Epithelial cell of proximal tubule (primary cell): ENCODE measurements at places on chromosomes 13 and 19. TPM values are rescaled to one million over a fixed set of nuclear protein-coding genes. Genes with fewer than 3 reads are reported as not detected.
A peak's percentile ranks its signal among the peaks of the same experiment; 100 is the strongest.

- DNase-seq, result peak; percentile 43
These were observed 324.6 kb downstream of the KLF12 start for GRCh38 chr13:73809561-73809960.

DNA sequence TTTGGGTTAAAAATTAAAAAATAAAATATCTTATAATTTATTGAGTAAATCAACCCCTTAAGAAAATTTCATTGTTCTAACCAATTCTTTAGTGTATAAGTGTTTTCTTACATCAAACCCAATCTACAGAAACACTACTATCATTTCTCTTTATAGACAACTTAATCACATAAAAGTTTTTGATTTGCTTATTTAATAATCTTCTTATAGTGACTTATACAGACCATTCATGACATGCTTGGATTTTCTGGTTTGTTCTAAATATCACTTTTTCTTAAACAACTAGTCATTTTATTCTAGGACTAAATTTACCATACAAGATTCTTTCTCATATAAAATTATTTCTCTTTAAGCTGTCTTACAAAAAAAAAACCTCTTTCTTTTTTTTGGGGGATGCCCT lies 27.3 kb upstream of the ZSCAN5A start:
- DNase-seq, result no peak

DNA sequence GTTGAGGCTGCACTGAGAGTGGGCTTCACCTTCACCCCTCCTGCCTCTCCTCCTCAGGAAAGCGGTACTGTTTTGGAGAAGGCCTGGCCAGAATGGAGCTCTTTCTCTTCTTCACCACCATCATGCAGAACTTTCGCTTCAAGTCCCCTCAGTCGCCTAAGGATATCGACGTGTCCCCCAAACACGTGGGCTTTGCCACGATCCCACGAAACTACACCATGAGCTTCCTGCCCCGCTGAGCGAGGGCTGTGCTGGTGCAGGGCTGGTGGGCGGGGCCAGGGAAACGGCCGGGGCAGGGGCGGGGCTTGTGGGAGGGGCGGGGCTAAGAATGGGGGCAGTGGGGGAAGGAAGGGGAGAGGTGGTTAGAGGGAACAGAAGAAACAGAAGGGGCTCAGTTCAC lies 7.5 kb downstream of the CYP2A13 start:
- DNase-seq, result no peak

DNA sequence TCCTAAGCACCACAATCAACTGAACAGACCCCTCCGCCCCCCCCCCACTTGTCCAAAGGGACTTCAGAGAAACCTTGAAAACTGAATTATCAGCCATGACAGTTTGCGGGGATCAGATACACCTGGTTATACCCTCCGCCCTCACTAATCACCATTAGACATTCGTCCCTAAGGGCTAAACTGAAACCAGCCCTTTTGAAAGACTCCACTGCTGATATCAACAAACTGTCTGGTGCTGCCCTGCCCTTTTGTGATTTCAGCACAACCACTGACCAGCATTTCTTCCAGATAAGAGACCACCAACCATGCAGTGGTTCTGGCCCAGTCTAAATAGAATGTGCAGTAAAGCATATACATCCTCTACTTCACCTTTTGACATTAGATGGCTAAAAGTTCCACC lies 1422.9 kb downstream of the EFNB2 start:
- DNase-seq, result no peak

DNA sequence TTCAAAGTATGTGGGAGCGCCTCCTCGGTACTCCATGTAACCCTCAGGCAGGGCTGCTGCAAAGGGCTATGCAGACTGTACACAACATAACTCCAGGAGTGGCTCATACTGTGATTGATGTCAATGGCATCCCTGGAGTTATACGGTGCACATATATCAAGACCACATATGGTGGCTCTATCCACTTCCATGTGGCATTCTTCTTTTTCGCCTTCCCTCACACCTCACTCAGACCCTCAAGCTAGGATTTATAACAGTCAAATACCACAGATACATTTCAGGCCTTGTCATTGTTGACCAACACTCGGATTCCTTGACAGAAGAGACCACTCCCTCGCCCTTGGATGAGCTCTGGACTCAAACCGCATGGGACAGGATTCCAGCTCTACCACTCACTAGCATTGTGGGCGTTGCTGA lies 11.3 kb upstream of the UBL3 start:
- DNase-seq, result no peak

- no peak for DNase-seq
These were observed 20.5 kb downstream of the HAUS8 start for GRCh38 chr19:17054746-17055145.

DNA sequence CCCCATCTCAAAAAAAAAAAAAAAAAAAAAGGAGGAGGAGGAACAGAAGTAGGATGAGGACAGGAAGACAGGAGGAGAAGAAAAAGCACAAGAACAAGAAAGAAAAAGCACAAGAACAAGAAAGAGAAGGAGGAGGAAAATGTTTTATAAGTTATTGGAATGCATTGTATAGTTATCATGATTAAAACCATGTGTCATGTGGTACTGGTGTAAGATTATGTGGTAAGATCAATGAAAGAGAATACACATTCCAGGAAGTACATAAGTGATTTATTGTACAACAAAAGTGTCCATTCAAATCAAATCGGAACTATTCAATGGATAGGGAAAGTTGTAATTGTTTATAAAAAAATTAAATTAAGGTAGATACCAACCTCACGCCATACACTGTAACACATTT lies 167.7 kb downstream of the MZT1 start:
- DNase-seq, result no peak

DNA sequence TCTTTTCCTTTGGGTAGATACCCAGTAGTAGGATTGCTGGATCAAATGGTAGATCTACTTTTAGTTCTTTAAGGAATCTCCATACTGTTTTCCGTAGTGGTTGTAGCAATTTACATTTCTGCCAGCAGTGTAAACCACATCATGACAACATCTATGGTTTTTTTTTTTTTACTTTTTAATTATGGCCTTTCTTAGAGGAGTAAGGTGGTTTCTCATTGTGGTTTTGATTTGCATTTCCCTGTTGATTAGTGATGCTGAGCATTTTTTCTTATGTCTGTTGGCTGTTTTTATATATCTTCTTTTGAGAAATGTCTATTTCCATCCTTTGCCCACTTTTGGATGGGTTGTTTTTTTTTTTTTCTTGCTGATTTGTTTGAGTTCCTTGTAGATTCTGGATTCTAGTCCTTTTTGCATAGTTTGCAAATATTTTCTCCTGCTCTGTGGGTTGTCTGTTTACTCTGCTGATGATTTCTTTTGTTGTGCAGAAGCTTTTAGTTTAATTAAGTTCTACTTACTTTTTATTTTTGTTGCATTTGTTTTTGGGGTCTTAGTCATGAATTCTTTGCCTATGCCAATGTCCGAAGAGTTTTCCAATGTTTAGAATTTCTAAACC lies 38.8 kb downstream of the TDRD3 start:
- no peak for DNase-seq

DNA sequence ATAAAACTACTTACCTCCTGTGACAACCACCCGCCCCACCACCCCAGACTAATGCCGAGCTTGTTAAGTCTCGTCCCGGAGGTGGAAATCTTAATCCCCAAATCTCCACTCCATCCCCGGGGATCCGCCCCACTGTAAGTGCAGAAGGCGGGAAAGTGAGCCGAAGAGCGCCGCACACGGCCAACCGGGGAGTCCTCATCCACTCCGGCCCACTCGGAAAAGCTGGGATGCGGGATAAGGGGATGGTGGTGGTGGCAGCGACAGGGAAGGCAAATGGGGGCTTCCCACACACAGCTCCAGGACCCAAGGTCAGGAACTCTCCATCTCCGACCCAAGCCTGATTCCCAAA lies 621 bp downstream of the FBL start:
- DNase-seq, result no peak

PEG3 gene
- 2.8 and 9.5 TPM in 2 replicates for total RNA-seq

SHC2 gene
- total RNA-seq, result 0.07 and 2.1 TPM in 2 replicates

DNA sequence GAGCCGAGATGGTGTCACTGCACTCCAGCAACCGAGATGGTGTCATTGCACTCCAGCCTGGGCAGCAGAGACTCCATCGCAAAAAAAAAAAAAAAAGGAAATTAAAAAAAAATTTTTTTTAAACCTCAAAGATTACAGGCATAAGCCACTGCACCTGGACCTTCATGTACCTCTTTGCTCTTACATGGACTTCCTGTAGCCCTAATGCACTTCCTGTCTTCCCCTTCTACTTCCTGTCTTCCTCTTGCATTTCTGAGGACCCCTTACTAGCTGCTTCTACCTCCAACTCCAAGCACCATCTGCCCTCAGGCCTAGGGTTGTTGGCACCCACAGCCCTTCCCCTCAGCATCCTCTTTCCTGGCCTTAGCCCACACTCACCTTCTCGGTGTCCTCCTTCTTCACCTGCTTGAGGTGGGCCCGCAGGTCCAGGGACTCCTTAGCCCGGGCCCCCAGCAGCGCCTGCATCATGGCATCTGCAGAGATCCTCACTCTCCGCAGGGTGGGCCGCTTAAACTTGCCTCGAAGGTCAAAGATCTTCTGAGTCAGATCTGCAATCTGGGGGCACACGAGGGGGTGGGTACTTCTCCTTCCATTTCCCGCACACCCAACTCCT lies 3.8 kb downstream of the TNNI3 start:
- no peak for DNase-seq

GRCh38 chr19:48571378-48572162 lies 19.6 kb downstream of the SULT2B1 start:
- no peak for DNase-seq

DNA sequence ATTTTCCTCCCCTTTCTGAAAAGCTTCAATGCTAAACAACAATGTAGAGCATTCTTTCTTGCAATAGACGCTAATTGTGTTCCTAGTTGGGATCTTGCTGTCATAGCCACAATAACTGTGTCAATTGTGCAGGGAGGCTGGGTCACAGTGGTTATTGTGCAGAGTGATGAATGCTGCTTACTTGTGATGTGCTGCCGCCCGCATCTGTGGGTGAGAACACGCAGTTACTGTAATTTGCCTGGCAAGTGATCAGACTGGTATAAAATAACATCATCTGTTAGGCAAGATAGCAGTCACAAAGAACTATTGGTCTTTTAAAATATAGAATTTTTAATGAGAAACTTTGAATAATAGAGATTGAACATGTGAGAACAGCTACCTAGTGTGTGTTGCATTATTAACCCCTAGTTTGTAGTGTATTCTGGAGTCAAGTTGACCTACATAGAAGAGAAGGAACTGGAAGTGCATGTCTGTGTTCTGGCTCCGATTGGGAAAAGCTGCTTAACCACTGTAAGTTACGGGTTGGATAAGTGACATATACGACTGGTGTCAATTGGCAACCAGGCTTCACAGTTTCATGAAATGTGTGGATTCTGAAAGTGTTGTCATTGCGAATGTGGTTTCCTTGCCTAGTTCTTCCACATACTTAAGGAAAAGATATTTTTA lies 43.6 kb downstream of the SLAIN1 start:
- DNase-seq, result no peak

GRCh38 chr13:38328699-38329098 lies 21.0 kb upstream of the UFM1 start:
- DNase-seq, result no peak

- no peak for DNase-seq
These were observed 26.2 kb upstream of the ATP8A2 start for GRCh38 chr13:25345576-25345975.

GRCh38 chr13:65724226-65724625 lies 1505.9 kb downstream of the PCDH9 start:
- no peak for DNase-seq

TEKTIP1 gene
- not detected in 2 replicates for total RNA-seq

TRIM13 gene
- 12.2 and 13.2 TPM in 2 replicates for total RNA-seq

OR7A5 gene
- total RNA-seq, result not detected in 2 replicates

CPAMD8 gene
- 0.22 and 8.2 TPM in 2 replicates for total RNA-seq

DAND5 gene
- total RNA-seq, result 0.06 and 0.07 TPM in 2 replicates

DNA sequence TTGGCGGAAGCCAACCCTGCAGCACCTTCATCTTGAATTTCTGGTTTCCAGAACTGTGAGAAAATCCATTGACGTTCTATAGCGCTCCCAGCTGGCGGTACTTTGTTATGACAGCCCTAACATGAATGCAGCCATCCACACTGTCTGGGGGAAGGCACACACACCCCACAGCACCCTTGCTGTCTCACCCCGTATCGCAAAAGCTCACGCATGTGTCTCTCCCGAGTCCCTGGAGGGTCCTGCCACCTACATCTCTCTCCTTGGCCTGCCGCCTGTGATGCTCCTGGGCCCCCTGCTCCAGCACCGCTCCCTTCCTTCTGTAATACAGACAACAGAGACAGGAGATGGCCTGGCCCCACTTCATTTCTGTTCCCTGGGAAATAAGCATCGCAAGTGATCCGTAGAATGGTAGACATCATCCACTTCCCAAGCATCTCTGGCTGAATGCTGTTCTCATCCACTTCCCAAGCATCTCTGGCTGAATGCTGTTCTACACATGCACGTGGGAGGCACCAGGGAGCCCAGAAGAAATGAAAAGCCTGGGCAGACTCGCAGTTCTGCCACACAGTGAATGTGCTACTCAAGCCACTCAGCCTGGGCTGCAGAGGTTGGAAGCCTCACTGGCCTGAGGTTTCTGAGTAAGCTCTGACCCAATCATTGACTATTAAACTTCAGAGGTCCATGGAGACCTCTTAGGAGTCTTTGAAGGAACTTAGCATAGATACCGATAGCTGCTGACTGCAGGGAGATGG lies 29.6 kb downstream of the EPN1 start:
- DNase-seq, result no peak
